Activated CD4-positive, alpha-beta T cell treated with anti-CD3 and anti-CD28 coated beads for 1 hour (primary cell): ENCODE measurements at places on chromosomes 13 and 19.

DNA sequence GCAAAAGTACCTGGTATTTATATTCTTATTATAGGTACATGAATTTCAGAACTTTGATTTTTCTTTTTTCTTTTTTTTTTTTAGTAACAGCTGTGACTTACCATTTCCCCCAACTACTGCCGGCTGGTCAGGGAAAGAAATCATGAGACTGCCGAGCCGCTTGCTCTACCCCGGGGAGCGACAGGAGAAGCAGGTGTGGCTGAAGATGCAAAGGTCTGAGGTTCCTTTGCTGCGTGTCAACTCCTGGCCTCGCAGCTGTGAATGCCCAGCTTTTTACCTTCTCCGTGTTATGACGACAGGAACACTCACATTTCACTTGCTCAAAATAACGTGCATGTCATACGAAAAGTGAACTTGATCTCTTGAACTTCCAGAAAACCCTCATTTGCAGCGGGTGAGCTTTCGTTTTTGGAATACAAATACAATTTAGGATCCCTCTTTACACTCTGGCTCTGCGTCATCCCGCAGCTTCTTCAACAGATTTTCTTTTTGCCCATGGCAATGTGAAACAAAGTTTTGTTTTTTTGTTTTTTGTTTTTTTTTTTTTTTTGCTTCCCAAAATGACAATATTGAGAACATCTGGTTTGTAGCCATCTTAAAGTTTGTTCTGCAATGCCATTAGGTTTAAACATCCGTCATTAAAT lies 117.9 kb downstream of the EFNB2 start:
- no peak for DNase-seq

GRCh38 chr19:35135389-35135909 lies 590 bp upstream of the LGI4 start:
- peak; percentile 39 for DNase-seq

DNA sequence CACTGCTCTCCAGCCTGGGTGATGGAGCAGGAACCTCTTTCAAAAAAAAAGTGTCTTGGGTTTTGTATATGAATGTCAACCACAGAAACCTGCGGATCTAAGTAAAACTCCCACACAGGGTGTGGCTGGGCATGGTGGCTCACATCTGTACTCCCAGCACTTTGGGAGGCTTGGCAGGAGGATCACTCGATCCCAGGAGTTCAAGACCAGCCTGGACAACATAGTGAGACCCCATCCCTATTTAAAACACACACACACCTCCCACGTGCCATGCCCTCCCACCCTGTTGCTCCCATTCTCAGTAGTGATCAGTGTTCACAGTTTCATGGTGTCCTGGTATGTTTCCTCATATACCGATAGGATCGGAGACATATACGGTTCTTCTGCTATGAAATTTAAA lies 9.2 kb downstream of the TMED1 start:
- no peak for DNase-seq

DNA sequence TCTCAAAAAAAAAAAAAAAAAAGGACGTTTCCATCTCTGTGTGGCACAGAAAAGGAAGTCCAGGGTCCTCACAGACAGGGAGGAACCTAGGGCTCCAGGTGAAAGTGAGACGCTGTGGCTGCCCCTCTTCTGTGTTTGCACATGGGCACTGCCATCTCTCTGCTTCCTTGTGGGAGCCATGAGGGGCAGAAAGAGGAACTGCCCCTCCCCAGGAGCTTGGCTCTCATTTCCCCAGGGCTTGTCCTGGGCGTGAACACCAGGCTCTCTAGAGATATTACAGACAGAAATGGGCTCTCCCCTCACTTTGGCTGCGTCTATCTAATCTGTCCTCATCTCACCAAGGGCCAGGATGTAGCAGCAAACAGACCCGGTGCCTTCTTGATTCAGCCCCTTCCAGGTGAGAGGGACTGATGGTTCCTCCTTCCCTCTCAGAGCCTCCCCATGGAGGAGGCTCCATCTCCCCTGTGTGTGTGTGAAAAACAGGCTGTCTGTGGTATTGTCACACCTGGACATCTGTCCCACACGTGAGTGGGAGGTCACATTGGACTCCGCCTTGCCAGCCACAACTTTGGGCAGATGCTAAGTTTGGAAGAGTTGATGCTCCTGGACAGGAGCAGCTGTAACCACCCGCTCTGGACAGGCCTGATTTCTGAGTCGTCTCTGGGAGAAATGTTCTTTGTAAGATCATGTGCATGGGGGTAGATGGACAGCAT lies 840 bp upstream of the LILRA4 start:
- DNase-seq: no peak

DNA sequence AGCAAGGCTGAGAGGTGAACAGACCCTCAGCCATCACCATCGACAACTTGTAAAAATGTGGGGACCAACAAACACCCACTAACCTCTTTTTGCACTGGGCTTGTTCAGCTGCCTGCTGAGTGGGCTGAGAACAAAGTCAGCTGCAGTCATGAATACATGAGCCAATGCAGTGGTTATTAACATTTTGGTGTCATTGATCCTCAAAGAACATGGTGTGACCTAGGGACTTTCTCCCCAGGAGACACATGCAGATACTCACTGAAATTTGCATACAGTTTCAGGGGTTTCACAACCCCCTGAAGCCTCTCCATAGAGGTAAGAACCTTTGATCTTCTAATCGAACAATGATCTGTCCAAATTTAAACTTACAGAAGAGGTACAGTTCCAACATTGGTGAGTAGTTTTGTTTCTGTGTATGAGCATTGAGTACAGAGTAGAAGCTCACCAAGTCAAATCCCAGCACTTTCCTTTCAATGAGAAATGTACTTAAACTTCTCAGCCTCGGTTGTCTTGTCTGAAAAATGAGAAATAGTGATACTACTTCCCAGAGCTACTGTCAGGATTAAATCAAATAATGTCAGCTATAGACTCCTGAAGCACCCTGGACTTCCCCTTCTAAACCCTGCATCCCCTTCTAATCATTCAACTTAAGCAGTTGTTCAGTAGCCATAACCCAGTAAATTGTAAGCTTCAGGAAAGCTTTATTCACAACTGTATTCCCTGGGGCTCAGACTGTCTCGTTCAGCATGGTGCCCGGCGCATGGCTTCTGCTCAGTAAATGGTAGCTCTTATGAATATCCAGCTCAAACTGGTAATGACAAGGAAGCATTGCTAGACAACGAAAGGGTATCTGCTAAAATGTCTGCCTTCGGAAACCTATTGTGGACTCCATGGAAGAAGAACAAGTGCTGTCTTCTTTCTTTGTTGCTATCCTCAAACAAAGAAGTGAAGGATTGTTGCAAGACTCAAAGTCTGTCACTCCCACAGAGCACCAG lies 148.7 kb downstream of the FOXO1 start:
- no peak for DNase-seq

DNA sequence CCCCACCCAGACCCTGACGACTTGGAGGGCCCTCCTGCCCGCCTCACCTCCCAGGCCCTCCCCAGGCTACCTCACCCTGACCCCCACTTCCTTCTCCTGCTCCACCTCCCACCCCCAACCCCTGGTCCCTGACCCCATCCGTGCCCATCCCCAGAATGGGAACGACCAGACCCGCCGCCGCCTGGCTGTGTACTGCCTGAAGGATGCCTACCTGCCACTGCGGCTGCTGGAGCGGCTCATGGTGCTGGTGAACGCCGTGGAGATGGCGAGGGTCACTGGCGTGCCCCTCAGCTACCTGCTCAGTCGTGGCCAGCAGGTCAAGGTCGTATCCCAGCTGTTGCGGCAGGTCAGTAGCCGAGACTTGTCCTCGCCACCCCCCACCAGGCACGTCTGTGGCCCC lies 11.9 kb upstream of the SPIB start:
- DNase-seq: no peak

DNA sequence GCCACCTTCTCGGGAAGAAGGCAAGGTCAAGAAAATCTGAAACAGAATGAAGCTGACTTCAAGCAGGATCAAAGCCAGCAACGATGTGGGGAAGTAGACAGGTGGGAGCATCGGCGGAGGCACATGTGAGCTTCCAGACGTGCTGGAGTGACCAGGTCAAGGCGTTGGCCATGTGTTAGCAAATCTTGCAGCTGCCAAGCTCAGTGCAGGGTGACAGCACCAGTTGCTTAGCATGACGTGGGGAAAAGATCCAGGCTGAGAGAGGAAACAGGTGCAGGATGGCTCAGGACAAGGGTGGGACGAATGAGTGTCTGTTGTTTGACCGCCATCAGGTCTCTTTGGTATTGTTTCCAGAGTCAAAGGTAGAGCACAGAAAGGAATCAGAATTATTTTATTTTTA lies 92.3 kb downstream of the TNFSF13B start:
- no peak for DNase-seq

GRCh38 chr13:76792731-76793347 lies 93.4 kb downstream of the KCTD12 start:
- DNase-seq: no peak

GRCh38 chr19:46617601-46618000 lies 7.3 kb downstream of the PTGIR start:
- DNase-seq: no peak

- no peak for DNase-seq
These were observed 977 bp downstream of the PCDH20 start for GRCh38 chr13:61414686-61415057.

DNA sequence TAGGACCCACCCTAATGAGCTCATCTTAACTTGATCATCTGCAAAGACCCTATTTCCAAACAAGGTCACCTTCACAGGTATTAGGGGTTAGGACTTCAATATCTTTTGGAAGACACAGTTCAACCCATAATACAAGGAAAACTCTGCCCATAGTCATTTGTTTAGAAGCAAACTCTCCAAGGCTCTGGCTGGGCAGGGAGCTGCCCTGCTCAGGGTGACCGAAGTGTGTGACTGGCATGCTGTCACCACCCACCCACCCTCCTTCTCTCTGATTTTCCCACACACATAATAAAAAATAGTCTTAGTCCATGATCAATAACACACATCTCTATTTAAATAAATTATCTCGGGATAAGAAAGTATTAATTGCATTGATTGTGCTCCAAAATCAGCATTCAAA lies 161.1 kb downstream of the KCTD15 start:
- no peak for DNase-seq

GRCh38 chr13:77810878-77811277 lies 107.8 kb downstream of the EDNRB start:
- DNase-seq: no peak

DNA sequence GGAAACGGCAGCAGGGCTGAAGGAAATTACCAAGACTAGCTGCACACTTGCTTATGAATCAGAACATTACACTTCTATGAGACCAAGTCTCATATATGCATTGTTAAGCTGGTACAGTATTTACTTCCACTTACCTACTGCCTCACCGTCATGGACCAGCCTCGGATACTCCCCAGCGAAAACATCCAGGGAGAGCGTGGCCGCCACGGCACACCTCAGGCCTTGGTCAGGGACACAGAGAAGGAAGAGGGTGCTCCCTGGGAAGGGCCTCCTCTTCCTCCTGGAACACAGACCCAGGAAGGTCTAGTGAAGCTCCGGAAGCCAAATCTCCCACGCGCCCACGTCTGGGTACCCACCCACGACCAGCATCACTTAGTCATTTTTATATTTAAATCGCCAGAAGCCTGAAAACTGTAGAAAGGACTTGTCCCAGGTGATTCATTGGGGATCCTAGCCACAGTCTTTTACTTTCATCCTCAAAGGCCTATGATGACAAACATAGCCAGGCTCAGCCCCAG lies 24.4 kb upstream of the MTIF3 start:
- no peak for DNase-seq

GRCh38 chr13:93372856-93373255 lies 146.2 kb downstream of the GPC6 start:
- DNase-seq: no peak

- DNase-seq: no peak
These were observed 329.8 kb downstream of the MYO16 start for GRCh38 chr13:108959234-108959633.
